Small intestine (tissue), 16 donors: ENCODE measurements at places on chromosomes 2 and 18.

DNA sequence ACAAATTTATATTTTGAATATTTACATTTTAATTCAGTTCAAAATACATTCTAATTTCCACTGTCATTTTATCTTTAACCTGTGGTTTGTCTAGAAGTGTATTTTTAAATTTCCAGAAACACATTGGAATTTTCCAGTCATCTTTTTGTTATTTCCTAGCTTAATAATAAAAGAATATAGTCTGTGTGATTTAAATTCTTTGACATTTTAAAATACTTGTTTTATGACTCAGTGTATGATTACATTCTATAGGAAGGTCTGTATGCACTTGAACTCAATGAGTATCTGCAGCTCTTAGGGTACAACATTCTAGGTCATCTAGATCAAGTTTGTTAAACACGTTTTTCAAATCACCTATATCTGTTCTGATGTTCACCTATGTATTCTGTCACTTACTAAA is 88.3 kb upstream of the MBOAT2 start:
- DNase-seq = no peak

GRCh38 chr2:38572167-38572566 is 30.6 kb downstream of the HNRNPLL start:
- DNase-seq = no peak

DNA sequence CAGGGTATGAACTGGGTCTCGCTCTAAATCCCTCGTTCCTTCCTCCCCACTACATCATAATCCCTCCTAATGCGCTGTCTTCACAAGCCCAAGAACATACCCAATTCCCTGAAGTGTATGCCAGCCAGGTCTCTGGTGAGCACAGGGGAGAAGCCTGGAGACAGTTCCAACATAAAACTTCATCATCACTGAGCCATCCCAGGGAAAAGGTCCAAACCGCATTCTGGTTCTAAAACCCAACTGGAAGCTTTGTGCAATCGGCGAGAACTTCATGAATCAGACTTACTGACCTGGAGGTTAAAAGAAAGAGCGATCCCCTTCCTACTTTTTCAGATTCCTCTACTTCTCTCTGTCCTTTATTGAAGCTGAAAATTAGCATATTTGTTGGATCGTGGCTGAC is 132.7 kb downstream of the ALPK2 start:
- DNase-seq = no peak

DNA sequence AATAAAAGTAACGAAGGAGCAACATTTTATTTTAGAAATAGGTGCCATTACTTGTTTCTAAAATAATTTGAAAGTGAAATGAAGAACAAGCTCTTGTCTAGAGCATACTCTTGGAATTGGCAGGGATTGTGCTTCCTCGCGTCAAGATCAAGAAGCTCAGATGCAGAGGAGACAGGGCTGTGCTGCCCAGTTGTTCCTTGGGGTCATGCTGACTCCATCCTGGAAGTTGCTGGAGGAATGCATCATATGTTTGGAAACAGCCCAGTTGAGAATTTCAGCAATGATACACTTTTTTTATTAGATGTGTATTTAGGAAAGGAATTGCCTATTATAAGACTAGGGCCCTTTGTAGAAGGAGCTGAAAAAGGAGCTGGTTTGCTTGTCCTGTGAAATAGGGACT is 17.2 kb downstream of the LTBP1 start:
- no peak for DNase-seq

DNA sequence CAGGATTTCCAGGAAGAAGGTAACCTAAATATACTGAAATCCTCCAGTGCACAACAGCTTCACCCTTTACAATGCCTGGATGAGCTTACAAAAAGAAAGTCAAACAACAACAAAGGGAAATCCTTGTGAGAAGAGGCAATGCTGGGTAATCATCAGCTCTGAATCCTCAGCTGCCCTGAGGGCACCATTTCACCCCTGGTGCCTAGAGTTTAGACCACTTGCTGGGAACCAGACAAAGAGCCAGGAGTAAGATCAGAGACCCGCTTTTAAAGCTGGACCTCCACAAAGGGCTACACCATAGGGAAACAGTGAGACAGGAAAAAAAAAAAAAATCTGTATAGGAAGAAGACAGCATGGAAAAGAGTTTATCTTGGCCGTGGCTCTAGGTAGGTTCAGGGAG is 97.0 kb downstream of the FOXI3 start:
- DNase-seq = no peak

DNA sequence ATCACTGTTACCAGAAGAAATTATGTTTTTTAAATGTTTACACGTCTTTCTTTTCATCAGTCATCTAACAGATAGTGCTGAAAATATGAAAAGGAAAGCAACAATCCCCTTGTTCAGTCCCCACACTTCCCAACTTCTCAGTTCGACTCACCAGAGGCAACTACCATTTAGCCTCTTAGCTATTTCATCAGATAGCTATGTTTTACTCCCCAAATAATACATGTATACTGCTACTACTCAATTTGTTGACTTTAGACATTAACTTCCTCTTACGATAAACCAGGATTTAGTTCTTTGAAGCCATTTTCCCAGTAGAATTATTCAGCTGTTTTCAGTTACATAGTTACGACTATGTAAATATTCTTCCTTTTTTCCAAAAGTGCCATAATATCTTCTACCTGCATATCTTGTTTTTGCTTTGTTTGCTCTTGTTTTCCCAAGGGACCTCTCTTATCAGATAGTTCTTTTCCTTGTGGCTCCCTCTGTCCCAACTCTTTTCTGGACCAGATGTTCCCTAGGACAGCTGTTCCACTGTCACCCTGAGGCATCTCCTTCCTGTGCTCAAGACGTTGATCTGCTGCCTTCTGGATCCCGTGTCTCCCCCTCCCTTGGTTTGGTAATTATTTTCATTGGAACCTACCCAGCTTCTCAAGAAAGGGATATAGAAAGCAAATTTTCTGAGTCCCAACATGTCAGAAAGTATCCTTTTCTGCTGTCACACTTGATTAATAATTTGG is 289.3 kb upstream of the TANK start:
- DNase-seq = no peak
